ENCODE measurements at places on chromosomes 4 and X. TPM values are rescaled to one million over a fixed set of nuclear protein-coding genes. Genes with fewer than 3 reads are reported as not detected.

Gene CLDN22
- total RNA-seq, result not detected

Gene CNKSR2
- total RNA-seq, result 7.1 TPM

Gene SPACA5
- not detected for total RNA-seq

Gene ADGRL3
- total RNA-seq, result not detected

Gene ADH6
- not detected for total RNA-seq

Gene CYBB
- total RNA-seq, result not detected

Gene YIPF6
- 21.8 TPM for total RNA-seq

Gene LRAT
- total RNA-seq, result not detected

Gene BEX5
- 0.71 TPM for total RNA-seq

Gene PSAPL1
- not detected for total RNA-seq

All from activated CD4-positive, alpha-beta T cell treated with anti-CD3 and anti-CD28 coated beads, Interleukin-2, amount 10 ng/mL, durations not matched to agents 24 days and 14 days (primary cell).